ENCODE measurements at places on chromosomes 7 and 10. TPM values are rescaled to one million over a fixed set of nuclear protein-coding genes. Genes with fewer than 3 reads are reported as not detected.

DNA sequence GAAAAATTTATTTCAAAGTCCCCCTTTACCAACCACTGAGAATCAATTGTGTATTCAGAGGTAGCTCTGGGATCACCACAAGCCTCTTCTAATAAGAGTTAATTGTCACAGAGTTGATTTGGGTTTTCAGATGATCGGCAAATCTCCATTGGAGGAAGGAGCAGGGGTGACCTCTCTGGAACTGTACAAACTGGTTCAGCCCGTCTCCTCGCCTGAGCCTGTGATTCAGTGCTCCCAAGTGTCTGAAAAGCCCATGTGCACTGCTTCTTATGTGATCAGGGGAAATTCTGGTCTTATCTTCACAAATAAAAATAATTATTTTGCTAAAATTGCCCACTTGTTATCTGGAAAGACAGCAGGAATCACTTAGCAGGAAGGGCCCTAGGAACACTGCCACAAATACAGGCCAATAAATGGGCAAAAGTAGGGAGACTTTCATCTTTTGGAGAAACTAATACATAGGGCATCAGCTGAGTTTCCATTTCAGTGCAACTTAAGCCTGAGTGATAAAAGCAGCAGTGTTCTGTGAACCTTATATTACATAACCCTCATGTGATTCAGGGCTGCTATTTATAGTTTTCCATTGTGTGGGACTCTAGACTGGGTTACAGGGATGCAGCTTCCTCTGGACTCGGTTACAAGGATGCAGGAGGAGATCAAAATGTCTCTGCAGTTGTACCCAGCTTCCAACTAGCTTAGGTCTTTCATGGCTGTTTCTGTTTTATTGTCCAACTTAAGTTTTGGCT lies 32.3 kb downstream of the CDK1 start:
- no peak for DNase-seq

Gene IDE
- total RNA-seq = 50.2 TPM

GRCh38 chr10:49212783-49213182 lies 24.6 kb upstream of the TMEM273 start:
- no peak for DNase-seq

Gene NUTM2E
- total RNA-seq = not detected

Gene GPR26
- total RNA-seq = not detected

GRCh38 chr10:36736311-36736710 lies 389.1 kb upstream of the ANKRD30A start:
- no peak for DNase-seq

DNA sequence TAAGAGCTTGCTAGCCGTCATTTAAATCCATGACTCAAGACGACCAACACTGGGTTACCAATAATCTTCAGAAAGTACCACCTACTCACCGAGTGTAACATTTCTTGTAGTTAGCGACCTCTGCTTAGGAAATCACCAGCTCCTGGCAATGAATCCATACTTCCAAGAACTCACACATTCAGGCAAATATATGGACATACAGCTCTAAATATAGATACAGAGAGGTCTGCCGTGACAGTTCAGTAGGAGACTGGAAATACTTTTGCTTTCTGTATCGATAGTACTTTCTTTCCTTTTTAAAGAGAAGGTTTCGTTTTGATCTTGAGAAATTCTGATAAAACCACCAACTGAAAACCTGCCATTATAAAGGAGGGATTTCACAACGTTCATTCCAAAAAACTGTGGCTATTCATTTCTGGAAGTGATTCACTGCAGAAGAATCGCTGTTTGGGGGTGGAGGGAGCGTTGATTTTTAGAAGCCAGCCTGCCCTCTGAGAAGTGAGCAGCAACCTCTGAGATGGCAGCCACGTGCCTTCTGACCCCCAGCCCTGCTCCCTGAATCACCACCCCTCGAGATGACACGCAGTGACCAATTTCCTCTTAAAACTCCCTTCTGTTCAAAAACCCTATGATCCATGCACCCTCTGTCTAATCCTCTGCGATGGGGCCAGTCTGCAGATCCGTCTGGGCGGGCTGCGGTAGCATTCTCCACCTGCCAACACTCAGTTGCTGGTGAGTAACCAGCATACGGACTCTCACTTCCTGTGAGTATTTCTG lies 179.0 kb upstream of the KLF14 start:
- no peak for DNase-seq

- DNase-seq = no peak
Observed at GRCh38 chr7:36825501-36825900, 101.2 kb upstream of the AOAH start.

- DNase-seq = no peak
Observed at GRCh38 chr10:102410429-102411073, 8.0 kb downstream of the PSD start.

Gene COPS6
- 74.2 TPM for total RNA-seq

Gene SLIT1
- 0.20 TPM for total RNA-seq

Gene TBXAS1
- 103 TPM for total RNA-seq

- peak; percentile 66 for DNase-seq
Observed at GRCh38 chr10:124091646-124092249, 1.6 kb downstream of the CHST15 start.

GRCh38 chr7:55969391-55969790 lies 5.0 kb downstream of the NIPSNAP2 start:
- no peak for DNase-seq

DNA sequence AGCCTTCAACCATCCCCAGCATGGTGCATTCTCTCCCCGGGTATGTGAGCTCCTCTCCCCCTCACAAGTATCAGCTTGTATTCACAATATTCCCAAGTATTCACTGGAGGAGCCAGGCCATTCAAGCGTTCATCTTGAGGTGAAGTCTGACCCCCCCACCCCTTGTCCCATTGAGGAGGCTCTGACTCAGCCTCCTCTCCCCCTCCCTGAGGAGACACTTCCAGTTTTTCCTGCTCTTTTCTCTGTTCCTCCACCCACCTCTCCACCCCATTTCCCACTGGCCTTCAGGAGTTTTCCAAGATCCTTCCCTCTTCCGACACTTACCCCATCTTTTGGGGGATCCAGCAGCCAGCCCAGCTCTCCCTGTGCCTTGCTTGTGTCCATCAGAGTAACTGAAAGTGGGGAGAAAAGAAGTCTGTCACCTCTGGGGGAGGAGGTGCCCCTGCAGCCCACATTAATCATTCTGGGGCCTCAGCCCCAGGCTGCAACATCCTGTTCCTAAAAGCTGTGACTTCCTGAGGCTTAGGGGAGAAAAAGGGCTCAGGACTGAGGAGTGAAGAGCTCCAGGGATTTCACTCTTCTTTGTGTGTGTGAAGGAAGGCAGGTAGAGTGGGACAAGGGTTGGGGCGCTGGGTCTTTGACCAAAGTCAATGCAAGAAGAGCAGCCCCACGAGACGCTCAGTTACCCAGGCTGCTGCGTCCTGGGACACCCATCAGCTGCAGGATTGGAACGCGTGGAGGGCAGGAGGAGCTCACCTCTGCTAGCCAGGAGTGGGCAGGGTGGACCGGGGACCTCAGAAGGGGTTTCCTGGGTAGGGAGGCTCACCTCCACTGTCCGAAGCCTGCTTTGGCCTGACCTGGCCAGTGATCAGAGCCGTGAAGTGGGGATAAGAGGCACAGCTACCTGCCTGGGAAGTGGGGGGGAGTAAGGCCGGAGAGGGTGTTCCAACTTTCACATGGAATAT lies 1.1 kb downstream of the EPHA1 start:
- no peak for DNase-seq

- no peak for DNase-seq
Observed at GRCh38 chr7:82194016-82194643, 249.4 kb downstream of the CACNA2D1 start.

GRCh38 chr7:101594790-101595189 lies 34.3 kb downstream of the MYL10 start:
- no peak for DNase-seq

DNA sequence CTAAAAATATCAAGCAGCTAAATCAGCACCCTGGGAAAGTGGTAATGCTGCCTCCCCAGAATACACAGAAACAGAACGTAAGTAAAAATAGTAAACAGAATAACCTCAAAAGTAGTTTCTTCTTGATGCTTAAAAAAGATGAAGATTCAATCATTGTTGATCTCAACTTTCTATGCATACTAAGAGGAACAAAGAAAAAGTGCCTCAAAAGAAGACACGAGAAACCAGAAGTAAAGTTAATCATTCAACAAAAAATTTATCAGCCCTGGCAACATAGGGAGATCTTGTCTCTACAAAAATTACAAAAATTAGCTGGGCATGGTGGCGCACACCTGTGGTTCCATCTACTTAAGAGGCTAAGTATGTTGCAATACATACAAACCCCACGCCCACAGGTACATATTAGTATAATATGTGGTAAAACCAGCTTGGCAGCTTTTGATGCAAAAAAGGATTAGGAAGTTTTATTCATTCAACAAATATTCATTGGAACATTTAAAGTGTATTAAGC lies 153.7 kb downstream of the NRBF2 start:
- DNase-seq = no peak

DNA sequence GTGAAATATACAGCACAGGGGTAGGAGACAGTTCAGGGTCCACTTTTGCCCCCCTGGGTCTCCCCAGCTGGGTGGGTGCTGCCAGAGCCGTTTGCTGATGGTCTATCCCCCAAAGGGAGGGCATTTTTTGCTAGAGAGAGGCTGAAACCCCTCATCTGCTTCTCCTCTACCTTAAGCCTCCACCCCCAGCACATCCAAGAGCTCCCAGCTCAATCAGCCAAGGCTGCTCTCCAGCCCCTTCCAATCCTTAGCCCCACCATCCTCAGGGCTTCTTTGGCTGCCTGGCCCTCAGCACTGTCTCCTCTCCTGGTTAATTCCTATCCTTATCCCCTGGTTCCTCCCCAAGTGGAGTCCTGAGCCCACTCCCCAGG lies 153.1 kb downstream of the AOAH start:
- no peak for DNase-seq

GRCh38 chr7:158110034-158110590 lies 477.5 kb downstream of the PTPRN2 start:
- DNase-seq = no peak

DNA sequence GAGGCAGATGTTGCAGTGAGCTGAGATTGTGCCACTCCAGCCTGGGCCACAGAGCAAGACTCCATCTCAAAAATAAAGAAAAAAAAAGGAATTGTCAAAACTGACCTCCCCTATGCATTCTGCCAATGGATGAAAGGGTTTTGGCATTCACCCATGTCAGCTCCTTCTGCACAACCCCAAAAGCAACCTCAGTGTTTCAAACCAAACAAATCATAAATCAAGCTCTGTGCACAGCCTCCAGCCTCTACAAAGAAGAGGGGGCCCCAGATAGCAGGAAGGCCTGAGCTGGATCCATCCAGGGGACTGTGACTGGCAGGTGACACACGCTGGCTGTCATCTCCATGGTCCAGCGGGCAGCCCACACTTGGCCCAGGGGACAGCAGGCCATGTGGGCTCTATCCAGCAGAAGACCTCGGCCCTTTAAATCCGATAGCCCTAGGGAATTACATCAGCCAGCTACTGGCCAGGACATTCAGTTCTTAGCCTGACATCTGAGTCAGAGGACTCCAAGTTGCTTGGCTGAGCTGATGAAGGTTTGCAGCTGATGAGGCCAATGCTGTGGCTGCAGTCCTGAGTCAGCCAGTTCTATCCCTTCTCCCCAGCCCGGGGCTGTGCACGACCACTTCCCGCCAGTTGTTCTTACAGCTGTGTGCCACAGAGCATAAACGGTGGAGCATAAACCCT lies 52.0 kb upstream of the FIGNL1 start:
- DNase-seq = peak; percentile 57

GRCh38 chr7:114502454-114503254 lies 88.0 kb downstream of the FOXP2 start:
- DNase-seq = no peak

- DNase-seq = no peak
Observed at GRCh38 chr10:36171556-36171952, 529.5 kb upstream of the FZD8 start.

DNA sequence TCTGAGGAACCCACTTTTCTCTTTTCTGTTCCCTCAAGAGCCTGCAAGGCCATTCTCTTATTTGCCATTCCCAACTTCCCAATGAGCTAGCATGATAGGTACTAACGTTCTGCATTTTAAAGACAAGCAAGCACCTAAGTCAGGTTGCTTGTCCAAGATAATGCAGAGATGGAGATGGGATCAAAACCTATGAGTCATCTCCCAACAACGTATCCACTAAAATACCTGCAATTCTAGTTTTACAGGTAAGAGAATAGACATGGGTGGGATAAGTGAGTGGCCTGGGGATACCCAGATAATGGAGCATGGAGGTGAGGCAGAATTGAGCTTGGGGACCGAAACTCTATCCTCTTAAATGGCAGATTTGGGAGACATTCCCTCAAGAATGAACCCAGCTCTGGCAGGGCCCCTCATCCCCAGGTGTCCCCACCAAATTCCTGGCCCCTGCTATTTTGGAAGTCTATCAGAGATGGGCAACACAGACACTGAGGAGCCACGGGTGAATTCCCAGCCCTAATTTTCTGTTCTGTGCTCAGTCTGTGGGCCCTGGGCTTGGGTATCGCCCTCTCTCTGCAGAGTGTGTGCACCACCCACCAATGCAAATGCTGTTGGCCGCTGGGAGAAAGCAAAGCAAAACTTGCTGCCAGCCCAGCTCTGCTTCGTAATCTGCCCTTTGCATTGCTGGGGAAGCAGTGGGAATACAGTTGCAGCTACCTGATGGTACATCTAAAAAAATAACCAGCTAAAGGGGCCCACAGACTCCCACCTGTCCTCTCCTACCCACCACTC lies 98.3 kb downstream of the KCNMA1 start:
- DNase-seq = no peak

DNA sequence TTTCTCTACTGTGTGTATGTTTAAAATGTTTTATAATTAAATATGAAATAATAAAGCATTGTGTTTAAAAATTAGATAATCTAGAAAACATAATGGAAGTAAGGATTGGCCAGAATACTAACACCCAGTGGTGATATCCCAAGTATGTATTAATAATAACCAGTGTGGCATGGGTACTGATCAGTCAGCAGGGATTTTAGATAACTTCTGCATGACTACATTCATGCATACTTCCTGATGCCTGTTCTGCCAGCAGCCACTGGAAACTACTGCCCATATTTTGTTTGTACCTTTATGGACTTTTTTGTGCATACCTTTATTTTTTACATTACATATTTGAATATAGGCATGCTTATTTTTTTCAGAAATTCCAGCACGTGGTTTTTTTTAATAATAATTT lies 156.6 kb upstream of the TMEM196 start:
- no peak for DNase-seq

Gene GATAD1
- total RNA-seq = 28.4 TPM

DNA sequence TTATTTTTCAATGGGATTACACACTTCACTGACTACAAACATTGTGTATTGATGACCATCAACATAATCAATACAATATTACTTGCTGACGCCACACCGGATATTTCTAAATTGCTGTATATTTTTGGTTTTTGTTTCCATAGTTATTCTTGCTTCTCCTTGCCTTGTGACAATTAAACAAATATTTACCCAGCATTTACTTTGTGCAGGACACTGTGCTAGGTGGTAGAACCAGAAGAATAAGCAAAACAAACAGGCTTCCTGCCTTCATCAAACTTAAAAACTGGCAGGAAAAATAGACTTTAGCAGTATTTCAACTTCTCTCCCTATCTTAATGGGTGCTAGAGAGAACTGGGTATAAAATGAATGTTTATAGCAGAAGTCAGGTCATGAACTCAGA lies 50.6 kb downstream of the ZNF277 start:
- no peak for DNase-seq

Gene GOLGA7B
- total RNA-seq = 0.68 TPM

Data from left lung (tissue), 14 donors.